ENCODE measurements at places on chromosomes 12 and 14.

DNA sequence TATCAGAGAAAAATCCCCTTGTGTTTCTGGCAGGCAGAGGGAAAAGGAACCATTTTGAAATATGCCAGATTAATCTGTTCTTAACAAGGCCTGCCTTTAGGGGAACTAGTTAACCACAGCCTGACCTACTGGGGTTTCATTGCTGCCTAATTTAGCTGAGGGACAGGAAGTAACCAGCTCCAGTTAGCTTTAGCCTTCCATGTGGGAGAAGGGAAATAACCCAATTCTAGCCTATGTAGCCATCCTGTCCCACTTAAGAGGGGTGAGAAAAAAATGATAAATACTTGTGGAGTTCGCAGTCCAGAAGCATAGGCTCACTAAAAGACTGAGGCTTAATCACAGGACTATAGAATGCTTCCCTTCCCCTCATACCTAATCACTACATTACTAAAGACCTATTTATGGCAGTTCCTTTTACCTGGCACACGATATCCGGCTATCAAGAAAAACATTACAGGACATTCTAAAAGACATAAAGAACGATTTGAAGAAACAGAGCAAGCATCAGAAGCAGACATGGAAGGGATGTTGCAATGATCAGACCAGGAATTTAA lies 22.8 kb downstream of the COX8C start:
- DNase-seq, result no peak

- DNase-seq, result no peak
Observed at GRCh38 chr12:64876388-64877071, 52.1 kb downstream of the TBC1D30 start.

- DNase-seq, result no peak
Observed at GRCh38 chr12:119797090-119797489, 80.0 kb downstream of the CIT start.

GRCh38 chr14:102778338-102779083 lies 1.3 kb downstream of the TRAF3 start:
- no peak for DNase-seq

GRCh38 chr12:73266206-73266605 lies 994.0 kb downstream of the TRHDE start:
- no peak for DNase-seq

DNA sequence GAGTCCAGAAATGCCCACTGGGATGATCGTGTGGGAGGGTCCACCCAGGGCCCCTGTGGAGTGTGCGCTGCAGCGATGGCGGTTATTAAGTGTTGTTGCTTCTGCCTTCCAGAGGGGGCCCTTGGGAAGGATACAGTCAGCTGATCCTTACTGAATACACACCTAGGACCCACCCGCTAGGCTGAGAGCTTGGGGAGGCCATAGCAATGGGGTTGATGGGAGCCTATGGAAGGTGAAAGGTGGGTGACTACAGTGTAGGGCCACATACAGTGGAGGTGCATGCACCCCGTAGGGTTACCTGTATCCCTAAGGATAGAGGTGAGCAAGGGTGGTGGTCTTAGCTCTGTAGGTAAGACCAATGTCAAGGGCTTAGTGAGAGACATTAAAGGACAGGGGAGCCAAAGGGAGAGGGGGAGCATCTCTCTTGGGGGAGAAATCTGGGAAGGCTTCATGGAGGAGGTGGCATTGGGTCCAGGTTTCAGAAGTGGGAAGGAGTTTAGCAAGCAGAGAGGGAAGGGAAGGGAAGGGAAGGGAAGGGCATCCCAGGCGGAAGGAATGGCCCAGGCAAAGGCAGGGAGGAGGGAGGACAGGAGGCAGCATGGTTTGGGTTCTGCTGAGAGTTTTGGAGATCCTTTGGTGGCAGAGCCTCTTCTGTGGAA lies 73.1 kb upstream of the RIN3 start:
- DNase-seq, result no peak

DNA sequence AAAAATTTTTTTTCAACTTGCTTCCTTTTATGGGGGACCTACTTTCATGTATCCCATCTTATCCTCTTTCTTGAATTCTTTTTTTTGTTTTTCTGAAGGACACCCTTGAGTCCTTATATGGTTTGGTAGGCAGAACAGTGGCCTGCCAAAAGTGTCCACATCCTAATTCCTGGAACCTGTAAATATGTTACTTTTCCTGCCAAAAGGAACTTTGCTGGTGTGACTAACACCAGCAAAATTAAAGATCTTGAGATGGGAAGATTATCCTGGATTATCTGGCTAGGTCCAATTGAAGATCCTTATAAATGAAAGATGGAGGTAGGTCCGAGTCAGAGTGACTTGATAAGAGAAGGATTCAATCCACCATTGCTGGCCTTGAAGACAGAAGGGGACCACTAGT lies 5.3 kb downstream of the NUBPL start:
- DNase-seq, result no peak

DNA sequence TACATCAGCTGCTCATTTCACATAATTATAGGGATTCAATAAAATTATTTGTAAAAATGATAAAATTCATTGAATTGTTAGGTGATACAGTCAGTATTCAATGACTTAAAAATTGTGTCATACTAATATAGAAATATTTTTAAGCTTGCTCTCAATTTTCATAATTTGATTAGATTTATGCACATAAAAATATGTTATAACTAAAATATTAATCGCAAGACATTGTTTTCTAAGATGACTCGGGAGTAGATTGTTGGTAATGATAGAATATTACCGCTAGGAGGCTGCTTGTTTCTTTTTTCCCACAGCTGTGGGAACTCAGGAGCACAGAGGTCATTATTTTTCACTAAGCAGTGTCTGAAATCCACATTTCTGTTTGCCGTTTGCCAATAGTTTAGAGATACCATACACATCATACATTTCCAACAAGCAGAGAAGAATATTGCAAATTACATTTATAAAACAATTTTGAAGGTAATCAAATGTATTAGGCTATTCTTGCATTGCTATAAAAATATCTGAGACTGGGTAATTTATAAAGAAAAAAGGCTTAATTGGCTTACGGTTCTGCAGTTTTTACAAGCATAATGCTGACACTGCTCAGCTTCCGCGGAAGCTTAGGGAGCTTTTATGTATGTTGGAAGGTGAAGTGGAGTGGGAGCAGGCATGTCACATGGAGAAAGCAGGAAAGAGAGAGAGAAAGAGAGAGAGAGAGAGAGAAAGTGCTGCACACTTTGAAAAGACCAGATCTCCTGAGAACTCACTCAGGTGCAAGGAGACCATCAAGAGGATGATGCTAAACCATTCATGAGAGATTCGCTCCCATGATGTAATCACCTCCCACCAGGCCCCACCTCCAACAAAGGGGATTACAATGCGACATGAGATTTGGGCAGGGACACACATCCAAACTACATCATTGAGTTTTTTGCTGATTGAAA lies 9.2 kb downstream of the CD69 start:
- no peak for DNase-seq

DNA sequence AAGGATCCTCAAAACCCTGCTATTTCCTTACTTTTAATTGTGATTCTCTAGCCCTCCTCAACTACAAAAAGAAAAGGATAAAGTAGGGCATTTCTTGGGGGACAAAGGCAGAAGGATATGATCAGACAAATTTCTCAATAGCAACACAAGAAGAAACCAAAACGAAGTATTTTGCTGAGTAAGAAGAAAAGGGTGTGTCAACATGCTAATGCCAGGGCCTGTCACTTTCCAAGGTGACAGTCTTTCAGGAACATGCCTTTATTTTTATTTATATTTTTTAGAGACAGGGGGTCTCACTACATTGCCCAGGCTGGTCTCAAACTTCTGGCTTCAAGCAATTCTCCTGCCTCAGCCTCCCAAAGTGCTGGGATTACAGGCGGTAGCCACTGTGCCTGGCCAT lies 39.8 kb downstream of the CBX5 start:
- no peak for DNase-seq

DNA sequence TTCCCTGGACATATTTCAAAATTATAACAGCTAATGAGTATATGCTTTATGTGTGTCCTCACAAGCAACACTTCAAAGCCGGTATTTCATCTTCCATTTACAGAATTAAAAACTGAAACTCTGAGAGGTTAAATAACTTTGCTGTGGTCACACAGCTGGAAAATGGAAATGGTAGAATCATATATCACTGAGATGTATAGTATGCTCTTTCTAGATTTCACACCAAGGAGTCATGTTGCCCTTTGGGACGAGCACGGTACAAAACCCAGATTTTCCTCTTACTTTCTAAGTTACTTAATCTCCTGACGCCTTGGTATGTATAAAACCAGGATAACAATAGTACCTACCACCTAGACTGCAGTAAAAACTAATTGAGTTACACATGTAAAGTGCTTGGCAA lies 152.6 kb upstream of the GRIP1 start:
- no peak for DNase-seq

GRCh38 chr12:40232602-40233001 lies 7.8 kb downstream of the LRRK2 start:
- no peak for DNase-seq

DNA sequence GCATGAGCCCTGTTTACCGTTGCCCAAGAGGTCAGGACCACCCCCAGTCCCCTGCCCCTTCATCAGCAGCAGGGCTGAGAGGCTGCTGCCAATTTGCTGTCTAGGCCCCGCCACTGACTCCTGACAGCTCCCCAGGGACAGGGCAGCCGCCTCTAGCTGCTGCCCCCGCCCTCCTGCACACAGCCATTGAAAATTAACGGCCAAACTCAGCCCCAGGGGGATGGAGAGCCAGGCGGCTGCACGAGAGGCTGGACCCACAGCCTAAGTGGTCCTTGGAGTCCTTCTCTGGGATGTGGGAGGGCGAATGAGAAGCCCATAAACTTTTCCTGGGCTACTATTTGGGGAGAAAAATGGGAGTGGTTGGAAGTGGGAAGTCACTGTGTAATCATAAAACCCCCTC lies 4.6 kb downstream of the FOXN4 start:
- no peak for DNase-seq

DNA sequence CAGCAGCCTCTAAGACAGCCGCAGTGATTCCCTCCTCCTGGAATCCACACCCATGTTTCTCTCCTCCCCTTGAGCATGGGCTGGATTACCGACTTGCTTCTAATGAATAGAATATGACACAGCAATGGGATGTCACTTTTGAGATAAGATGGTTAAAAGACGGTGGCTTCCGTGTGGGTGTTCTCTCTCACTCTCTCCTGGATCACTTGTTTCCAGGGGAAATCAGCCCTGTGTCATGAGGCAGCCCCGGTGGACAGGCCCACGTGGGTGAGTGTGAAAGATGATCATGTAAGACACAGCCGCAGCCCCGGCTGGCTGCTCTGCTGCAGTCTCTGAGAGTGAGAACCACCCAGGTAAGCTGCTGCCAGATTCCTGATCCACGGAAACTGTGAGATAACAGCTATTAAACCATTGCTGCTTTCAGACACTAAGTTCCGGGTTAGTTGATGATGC lies 10.7 kb downstream of the MOAP1 start:
- no peak for DNase-seq

DNA sequence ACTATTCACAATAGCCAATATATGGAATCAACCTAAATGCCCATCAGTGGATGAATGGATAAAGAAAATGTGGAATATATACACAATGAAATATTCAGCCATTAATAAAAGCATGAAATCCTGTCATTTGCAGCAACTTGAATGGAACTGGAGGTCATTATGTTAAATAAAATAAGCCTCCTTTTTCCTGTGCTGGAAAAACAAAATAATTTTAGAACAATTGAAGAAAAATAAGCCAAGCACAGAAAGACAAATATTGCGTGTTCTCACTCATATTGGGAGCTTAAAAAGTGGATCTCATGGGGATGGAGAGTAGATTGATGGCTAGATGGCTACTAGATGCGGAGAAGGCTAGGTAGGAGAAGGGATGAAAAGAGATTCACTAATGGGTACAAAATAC lies 6.3 kb upstream of the BTG1 start:
- DNase-seq, result no peak

DNA sequence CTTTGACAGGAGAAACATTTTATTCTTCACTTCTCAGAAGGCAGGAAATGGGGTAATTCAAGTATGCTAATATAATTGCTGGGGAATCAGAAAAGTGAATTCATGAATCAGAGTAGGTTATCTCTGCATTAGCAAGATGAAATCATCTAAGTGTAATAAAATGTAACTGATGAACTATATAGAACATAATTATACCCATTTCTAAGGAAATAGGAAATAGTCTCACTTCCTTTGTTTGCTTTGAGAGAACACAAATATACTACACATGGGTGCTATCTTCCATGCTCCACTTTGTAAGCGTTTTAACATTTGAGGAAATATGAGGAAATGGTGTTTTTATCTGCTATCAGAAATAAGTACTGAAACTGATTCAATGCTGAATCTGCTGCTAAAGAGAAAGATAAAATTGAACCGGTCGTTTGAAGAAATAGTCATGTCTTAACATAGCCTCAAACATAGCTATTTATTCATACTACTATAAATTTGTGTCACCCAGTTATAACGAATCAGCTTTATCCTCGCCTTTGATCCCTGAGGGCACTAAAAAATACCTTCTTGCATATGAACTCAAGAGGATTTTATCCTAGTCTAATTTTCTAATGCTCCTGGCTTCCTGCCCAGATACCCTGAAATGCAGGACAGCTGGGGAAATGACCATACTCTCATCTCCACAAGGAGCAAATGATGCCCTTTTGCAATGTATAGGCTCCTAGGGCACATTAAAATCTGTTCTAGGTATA lies 696.0 kb downstream of the C12orf50 start:
- DNase-seq, result no peak

GRCh38 chr12:77722536-77722935 lies 108.2 kb upstream of the NAV3 start:
- no peak for DNase-seq

DNA sequence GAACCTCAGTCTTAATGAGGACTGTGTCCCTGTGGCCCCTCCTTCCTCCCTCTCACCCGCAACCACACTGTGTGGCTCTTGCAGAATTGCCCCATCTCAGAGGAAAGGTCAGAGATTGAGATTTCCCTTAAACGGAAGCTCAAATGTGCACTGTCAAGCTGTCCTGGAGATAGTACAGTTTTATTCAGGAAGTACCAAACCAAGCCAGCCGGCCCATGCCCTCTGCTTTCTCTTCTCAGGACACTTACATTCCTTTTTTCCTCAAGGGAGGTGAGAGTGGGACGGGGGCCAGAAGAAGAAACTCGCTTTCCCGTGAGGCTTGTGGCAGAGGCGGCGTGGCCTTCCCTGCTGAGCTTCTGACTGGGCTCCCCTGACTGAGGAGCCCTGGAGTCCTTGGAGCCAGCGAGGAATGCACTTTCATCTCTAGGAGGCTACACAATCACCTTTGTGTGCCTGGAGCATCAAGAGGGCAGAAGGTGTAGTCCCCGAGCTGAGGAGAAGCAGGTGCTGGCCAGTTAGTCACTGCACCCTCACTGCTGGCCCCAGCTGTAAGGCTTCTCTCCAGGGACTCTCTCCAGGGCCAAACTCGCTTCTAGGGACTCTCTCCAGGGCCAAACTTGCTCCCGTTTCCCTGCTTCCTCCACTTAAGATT lies 24.1 kb upstream of the ATP2A2 start:
- DNase-seq, result no peak

- DNase-seq, result no peak
Observed at GRCh38 chr12:104840262-104840661, 117.8 kb downstream of the SLC41A2 start.

GRCh38 chr14:22613106-22613695 lies 15.1 kb downstream of the ABHD4 start:
- no peak for DNase-seq

- no peak for DNase-seq
Observed at GRCh38 chr14:98976271-98976670, 295.7 kb downstream of the BCL11B start.
